ENCODE measurements at places on chromosomes 3 and 15.

- DNase-seq = no peak
Measured at GRCh38 chr15:76267077-76267476, 44.2 kb downstream of the ETFA start.

GRCh38 chr3:70096376-70097066 is 97.0 kb downstream of the SAMMSON start:
- DNase-seq = no peak

DNA sequence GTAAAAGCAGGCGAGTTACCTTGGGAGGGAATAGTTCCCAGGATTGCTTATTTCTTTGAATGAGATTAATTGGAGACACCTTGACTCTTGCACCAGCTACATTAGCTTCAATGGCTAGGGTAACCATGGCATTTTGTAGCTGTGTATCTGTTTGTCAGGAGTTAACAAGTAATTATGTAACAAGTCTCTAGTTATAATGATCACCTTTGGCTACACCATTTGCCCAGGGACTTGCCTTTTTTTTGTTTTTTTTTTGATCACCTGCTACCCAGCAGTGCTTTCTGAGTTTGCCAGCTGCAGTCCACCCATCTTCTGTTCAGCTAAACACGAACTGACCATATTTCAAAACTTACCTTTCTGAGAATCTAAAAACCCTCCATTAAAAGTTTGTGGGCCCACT is 2.2 kb downstream of the MED12L start:
- DNase-seq = no peak

GRCh38 chr3:186002884-186003472 is 65.2 kb upstream of the TRA2B start:
- no peak for DNase-seq

- no peak for DNase-seq
Measured at GRCh38 chr3:49020330-49021212, 1.4 kb upstream of the NDUFAF3 start.

DNA sequence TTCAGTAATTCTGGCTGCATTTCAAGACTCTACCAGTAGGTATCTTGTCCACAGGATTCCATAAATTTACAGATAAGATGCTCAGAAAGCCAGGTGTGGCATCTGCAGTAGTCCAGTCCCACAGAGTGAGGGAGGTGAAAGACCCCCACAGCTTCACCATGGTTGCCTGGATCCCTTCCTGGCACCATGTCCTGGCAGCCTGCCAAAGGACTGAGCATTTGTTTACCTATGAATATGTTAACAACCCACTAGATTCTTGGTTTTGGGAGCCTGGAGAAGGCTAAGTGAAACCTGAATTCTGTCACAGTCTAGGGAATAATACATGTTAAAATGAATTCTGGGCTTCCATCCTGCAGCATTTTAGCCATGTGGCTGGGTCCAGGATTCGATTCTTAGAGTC is 14.9 kb downstream of the CHST2 start:
- DNase-seq = no peak

- DNase-seq = no peak
Measured at GRCh38 chr3:14298442-14298841, 104.0 kb upstream of the SLC6A6 start.

DNA sequence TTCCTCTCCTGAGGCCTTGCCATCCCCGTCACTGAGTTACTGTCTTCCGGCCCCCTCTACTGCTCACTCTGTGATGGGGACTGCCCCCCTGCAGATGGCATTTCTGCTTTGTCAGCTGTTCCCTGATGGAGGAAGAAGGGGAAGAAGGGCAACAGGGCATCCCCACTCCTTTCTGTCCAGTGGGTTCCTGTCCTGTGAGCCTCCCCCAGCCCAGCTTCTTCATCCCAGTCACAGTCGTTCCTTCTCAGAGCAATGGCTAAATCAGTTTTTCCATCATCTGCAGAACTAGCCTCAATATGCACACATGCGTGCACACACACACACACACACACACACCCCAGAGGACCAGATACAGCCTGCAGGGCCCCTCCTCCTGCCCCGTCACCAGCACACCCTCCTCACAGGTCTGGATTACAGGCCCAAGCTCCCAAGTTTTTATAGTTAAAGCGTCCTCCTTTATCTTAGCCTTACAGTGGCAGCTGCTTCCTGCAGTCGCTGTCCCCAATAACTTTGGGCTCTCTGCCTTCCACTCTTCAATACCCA is 21.4 kb downstream of the ALDH1L1 start:
- no peak for DNase-seq

- DNase-seq = no peak
Measured at GRCh38 chr3:157279237-157279636, 119.3 kb upstream of the CCNL1 start.

DNA sequence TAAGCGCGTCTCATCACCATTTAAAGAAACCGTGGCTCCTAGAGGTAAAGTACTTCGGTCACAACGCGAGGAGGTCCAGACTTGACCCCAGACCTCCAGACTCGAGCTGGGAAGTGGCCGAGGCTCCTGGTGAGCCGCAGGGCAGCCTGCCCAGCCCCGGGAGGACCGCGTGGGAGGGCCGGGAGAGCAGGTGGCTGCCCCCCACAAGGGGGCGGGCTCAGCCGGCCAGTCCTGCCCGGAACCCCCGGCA is at the start of gene SLC27A2:
Gene SLC27A2 (plus strand): TSS at position 228 of the 250 bp plus-strand sequence. CDS start 232 bp downstream, outside the sequence.
- no peak for DNase-seq

- no peak for DNase-seq
Measured at GRCh38 chr3:177618873-177619733, 421.8 kb upstream of the TBL1XR1 start.

DNA sequence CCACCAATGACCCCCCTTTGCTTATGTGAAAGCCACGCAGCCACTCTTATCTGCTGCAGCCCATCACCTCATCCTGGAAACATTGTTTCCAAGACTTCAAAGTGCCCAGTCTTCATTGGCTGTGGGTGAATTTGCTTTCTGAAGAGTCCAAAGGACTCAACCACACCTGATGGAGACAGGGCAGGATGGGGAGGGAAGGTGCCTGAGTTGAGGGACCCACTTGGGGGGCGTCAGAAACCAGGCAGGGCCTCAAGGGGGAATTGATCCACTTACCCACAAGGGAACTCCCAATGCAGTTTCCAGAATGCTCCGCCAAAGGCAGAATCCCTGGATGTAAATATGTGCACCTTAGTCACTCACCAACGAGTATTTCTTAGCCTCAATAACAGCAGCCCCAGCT is 147.9 kb upstream of the ATP2B2 start:
- DNase-seq = no peak

GRCh38 chr3:191426311-191426710 is 34.7 kb upstream of the PYDC2 start:
- no peak for DNase-seq

DNA sequence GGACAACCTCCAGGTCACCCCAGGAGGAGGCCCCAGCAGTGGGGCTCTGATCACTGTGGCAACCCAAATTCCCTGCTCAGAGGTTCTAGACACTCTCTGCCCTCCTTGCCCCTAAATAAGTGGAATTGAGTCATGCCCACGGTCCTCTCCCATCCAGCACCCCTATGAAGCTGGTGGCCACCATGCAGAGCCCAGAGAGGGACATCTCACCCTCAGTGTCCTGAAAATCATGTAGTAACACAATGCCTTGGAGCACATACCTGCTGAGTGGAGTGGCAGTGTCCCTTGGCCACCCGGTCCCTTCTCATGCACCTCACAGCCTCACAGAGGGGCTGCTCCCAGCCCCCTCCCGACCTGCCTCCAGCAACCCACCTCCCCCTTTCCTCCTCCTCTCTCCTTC is 114.3 kb upstream of the MEF2A start:
- no peak for DNase-seq

- DNase-seq = no peak
Measured at GRCh38 chr3:68892297-68892696, 40.0 kb downstream of the TAFA4 start.

GRCh38 chr15:89982315-89983055 is 18.6 kb upstream of the ZNF710 start:
- DNase-seq = no peak

DNA sequence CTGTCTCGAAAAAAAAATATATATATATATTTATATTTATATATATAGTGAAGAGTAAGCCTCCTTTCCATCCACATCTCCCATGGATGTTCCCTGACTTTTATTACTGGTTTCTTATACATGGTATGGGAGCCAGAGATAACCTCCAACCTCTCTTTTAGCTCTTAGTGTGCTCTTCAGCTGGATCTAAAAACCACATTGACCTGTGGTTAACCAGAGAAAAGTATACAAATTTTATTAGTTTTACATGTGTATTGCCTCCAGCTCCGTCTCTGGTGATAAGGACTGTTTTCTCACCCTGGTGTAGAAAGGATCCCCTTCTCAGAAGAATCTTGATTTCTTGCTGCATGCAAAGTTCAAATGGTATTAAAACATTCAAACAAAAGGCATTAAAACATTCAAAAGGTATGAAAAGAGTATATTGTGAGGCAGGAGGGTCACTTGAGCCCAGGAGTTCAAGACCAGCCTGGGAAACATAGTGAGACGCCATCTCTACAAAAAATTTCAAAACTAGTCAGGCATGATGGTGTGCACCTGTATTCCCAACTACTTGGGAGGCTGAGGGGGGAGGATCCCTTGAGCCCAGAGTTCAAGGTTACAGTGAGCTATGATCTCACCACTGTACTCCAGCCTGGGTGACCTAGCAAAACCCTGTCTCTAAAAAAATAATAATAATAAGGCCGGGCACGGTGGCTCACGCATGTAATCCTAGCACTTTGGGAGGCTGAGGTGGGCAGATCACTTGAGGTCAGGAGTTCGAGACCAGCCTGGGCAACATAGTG is 13.5 kb upstream of the TTBK2 start:
- no peak for DNase-seq

DNA sequence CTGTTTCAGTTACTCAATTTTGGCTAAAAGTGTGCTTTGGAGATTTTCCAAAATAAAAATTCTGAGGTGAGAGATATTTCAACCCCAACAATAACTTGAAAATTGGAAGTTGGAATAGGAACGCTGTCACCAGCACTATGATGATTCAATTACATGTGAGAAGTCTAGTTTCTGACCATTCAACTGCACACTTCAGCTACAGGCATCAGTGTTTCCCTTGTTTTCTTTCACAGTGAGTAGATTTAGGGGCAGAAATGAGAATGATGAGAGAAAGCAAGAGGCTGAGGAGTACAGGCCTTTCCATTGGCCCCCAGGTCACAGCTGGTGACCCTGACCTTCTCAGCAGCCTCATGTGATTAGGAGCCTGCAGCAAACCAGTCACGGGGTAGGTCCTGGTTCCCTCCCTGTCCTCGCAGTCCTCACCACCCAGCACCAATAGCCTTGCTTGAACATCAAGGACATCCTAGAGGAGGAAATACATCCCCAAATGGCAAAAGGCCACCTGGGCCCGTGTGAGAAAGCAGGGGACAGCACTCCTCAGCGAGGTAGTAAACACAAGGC is 10.0 kb upstream of the FILIP1L start:
- DNase-seq = no peak

GRCh38 chr3:42804831-42805132 is 492 bp upstream of the HIGD1A start:
- DNase-seq = no peak

DNA sequence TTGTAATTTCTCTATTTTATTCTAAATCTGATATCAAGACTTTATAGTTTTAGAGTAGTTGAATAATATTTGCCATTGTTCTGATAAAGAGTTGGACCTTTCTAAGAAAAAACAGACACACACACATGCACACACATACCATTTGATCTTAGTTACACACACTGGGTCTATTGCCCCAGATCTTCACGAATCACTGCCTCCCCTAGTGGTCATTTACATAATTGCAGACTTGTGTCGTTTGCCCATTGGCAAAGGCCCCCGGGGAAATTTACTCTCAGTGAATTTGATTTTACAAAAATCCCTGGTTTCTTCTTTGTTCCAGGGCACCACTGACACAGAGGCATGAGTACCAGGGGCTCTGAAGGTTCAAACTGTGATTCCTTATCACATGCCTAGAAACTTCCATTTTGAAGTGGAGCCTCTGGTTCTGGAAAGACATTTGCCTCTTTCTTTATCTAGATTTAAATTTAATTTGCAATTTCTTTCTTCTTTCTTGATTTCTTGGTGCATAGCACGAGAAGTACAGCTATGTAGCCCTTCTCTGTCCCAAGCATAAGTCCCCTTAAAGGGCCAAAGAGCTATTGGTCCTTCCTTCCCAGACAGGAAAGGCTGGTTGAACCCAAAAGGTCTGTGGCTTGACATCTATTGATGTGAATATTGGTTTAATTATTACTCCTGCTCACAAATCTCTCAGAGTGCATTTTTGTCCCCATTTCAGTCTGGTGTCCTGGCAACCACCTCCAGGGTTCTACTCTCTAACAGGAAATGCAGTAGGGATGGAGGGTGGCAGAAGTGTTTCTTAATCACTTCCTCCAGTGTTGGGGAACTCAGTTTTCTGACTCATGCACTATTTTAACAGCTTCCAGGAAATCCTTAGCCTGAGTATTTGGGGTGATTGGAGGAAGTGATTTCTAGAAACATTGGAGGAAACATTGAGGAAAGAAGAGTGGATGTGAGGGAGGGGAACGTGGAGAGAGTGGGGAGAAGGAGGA is 32.4 kb upstream of the SLC6A11 start:
- DNase-seq = no peak

DNA sequence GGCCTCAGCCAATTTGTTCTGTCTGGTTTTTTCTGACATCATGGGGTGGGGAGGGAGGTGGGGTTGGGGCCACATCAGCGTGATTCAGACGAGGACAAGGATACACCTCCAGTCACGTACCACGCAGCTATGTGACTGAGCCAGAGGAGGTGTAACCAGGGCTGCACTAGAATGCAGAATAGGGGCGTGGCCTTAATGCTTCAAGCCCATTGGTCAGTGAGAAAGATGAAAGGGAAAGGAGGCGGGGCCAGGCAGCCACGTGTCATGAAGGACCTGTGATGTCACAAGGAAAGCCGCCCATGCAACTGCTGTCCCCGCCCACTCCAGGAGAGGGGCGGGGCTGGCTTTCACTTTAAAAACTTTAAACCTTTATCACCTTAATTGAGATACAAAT is at the start of gene GOLGA6L2:
Gene GOLGA6L2 (minus strand): TSS at position 137 of the 394 bp plus-strand sequence. CDS start 62 bp downstream, at position 75.
- DNase-seq = no peak

- DNase-seq = no peak
Measured at GRCh38 chr3:33663042-33663441, 55.0 kb downstream of the CLASP2 start.

DNA sequence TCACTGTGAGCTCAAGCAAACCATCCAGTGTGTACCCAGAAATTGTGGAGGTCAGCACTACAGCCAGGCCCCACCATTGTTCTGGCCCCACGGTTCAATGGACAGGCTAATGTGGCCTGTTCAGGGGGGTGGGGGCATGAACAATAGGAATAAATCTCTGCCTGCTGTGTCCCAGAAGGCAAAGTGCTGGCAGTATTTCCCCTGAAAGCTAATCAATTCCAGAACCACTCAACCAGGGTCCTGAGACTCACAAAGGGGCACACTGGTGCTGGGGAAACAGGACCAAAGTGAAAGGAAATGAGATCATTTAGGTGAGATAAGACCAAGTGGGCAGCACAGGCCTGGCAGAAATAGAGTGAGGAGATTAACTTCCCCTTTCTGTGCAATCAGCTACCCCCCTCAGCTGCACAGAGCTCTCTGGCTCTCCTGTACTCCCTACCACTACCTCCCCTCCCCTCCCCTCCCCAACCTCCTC is 11.5 kb downstream of the CRYGS start:
- DNase-seq = no peak

- DNase-seq = no peak
Measured at GRCh38 chr3:108327168-108327567, 30.8 kb downstream of the HHLA2 start.
